Left renal pelvis (tissue), 4 donors: ENCODE measurements at places on chromosomes 3 and 15. TPM values are rescaled to one million over a fixed set of nuclear protein-coding genes. Genes with fewer than 3 reads are reported as not detected.

CAMK2N2 gene
- 0.48 TPM for polyA plus RNA-seq

TRH gene
- polyA plus RNA-seq: 0.43 TPM

- DNase-seq: no peak
These were observed 64.5 kb upstream of the MITF start for GRCh38 chr3:69674752-69675151.

KCNMB3 gene
- polyA plus RNA-seq: 6.8 TPM

- no peak for DNase-seq
These were observed 300.4 kb upstream of the ROPN1 start for GRCh38 chr3:124292329-124292728.

DNA sequence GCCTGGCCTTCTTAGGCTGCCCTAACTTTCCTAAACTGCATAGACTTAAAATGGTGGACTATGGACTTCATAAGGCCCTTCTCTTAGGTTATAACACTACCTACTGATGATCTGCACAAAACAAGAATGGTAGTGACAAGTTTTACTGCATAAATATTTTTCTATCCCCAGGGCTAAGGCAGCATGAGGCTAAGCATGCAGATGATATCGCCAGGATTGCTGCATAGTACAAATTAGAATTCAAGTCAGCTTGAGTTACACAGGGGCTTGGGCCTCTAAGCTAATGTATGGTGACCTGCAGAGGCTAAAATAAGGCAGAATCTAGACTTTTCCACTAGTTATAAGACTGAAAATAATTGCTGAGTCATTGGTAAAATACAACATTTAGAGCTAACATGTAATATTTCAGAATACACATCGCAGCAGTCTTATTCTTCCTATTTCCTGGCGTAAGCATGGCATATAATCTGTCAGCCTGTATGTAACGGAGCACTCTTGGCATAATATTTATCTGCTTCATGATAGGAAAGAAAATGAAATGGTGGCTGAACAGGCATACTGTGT, 15.3 kb upstream of the RBMS3 start:
- DNase-seq: no peak

GRCh38 chr3:165491487-165491886, 295.3 kb upstream of the SLITRK3 start:
- DNase-seq: no peak

- no peak for DNase-seq
These were observed 2.4 kb downstream of the GPR171 start for GRCh38 chr3:151200586-151200985.

GRCh38 chr15:98728082-98728810, 79.9 kb downstream of the IGF1R start:
- DNase-seq: no peak

- no peak for DNase-seq
These were observed 29.1 kb downstream of the RPL39L start for GRCh38 chr3:187110156-187110555.

NOX5 gene
- polyA plus RNA-seq: 0.54 TPM

AADAC gene
- 0.26 TPM for polyA plus RNA-seq

BCL6 gene
- 14.9 TPM for polyA plus RNA-seq

DNA sequence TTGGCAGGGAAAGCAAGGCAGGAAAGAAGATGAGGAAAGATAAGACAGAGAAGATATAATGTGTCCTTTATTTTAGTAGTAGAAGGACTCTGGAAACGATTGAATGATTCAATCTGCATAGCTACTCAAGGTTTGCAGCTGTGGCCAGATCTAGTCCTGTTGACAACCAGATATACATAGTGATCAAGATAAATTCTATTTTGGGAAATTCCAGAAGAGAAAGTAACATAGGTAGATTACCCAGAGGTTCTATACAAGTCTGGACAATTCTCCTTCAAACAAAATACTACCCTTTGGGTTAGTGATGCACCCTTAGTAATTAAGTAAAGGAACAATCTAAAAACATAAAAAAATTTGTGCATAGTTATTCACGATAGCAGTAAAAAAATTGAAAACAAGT, 9.4 kb downstream of the TERC start:
- no peak for DNase-seq

- DNase-seq: no peak
These were observed 25.4 kb downstream of the HES1 start for GRCh38 chr3:194161131-194162045.

- no peak for DNase-seq
These were observed 28.3 kb downstream of the CCDC32 start for GRCh38 chr15:40536501-40536900.

DNA sequence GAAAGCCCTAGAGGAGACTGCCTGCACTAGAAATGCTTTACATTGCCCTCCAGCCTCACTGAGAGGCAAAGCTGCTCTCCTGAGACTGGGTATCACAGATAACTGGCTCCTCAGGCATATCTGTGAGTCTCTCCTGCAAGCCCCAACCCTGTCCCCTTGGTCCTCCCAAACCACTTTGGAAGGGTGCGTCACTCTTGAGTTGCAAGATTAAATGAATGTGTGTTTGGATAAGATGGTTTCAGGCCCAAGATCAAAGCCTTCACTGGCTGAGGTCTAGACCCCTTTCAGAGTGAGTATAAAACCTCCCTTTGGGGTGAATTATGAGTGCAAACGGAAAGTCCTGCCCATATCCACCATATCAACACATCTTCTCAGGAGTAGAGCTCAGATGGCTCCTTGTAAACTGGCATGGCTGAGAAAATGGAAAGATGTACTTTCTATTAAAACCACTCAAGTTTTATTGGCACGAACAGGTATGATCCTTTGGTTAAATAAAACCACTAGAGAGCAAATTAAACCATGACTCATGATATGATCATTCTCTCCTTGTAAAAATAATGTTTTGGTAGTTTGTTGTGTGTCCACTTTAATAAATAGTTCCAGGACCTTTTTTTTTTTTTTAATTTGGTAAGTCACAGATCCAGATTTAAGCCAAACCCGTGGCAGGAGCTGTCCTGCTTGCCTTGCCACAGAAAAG, 164.0 kb downstream of the CHST2 start:
- no peak for DNase-seq

SLC30A4 gene
- 12.4 TPM for polyA plus RNA-seq

GRCh38 chr15:80492409-80492808, 88.2 kb downstream of the ARNT2 start:
- DNase-seq: no peak

GRCh38 chr15:89672221-89673164, 6.7 kb downstream of the PLIN1 start:
- DNase-seq: no peak

RGMA gene
- 9.5 TPM for polyA plus RNA-seq

DNA sequence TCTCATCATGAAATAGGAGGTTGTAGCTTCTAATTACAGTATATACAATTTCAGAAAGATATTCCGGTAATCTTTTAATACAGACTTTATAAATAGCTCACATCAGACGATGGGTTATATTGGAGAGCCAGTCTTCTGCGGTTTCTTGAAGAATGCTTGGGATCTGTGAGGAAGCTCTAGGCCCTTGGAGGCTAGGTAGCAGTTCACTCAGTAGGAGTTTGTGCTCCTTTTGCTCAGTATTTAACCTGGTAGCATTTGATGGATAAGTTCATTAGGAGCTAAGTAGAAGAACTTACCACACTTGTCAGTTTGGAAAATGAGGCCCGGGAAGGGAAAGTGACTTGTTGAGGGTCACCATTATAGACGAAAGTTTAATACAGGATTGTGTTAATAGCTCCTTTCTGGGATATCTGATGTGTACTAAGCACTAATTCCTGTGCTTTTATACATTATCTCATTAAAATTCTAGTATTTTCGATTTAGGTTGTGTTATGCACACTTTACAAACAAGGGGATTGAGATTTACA, 2.8 kb downstream of the FNDC3B start:
- no peak for DNase-seq

DNA sequence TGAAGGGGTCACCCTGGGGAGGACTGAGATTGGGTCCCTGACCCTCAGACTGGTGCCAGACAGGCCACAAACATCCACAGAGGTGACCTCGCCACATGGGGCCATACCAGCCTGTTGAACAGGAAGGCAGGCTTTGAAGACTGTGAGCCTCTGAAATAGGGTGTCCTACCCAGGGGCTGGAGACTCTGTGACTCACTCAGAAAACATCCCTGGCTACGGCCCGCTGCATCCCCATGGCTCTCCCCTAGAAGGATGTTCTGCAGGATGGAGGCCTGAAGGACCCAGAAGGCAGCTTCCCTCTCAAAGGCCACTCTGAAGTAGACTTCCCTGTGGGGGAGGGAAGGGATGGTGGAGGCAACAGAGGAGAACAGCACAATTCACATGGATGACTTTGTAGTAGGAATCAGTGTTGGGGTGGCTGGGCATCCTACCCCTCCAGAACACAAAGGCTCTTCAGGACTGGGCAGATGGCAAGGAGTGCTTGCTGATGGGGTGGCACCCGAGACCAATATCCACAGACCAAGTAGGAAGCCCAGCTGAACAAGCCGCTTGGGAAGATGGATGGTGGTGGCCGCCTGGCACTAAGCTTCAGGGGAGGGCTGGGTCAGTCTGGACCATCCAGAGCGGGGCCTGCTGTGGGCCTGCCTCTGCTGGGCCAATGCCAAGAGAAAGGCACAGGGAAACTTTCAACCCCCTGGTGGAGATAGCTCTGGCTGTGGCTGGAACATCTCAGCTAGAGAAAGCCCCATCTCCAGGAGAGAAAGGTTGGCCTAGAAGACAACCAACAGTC, 37.6 kb upstream of the DUSP7 start:
- no peak for DNase-seq

DNA sequence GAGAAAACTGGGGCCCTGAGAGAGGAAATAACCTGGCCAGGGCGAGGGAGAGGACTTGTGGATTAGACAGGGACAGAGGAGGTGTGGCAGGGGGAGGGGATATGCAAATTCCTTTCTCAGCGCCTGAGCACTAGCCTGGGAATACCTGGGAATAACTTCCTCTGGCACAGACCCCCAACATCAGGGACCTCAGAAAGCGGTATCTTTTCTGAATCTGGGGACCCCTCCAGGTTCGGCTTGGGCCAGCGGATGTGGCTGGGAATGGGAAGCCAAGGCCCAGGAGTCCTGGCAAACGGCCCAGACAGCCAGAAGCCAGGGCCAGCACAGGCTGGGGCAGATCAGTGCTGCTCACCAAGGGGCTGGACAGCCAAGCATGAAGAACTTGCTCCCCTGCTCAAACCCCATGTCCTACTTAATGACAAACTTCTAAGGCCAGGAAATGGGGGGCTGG, 9.2 kb upstream of the ACSBG1 start:
- DNase-seq: no peak

TAGLN3 gene
- polyA plus RNA-seq: 2.4 TPM

DNA sequence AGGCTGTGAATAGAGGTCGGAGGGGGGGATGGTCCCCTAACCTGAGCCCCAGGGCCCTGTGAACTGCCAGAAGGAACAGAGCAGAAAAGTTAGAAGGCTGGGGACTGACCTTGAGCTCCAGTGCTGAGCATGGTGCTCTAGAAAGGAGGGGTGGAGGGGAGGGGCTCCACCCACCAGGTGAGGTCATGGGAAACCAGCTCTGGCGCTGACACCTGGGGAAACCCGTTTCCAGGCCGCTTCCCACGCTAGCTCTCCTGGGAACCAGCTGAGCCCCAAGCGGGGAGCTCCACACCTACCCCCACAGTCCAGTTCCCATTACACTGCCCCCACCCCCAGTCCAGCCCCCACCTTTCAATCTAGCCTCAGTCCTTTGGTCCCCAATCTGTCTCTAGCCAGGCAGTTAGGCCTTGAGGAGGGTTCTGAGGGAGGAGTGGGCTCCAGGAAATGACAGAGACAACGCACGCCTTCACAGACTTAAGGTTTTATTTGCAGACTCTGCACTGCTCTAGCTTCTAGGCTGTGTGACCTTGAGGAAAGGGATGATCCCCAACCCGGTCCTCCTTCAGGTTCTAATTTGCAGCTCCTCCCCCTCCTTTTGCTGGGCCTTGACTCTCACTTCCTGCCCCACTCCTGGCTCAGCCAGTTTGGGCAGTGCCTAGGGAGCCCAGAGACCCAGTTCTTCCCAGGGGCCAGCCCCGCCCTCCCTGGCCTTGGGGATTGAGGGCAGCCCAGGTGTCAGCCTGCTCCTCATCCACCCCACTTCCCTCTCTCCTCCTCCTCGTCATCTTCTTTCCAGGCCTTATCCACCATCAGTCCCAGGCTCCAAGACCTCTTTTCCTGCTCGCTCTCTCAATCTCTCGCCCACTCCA, 2.1 kb downstream of the RHOV start:
- DNase-seq: no peak

GPR149 gene
- not detected for polyA plus RNA-seq

DNA sequence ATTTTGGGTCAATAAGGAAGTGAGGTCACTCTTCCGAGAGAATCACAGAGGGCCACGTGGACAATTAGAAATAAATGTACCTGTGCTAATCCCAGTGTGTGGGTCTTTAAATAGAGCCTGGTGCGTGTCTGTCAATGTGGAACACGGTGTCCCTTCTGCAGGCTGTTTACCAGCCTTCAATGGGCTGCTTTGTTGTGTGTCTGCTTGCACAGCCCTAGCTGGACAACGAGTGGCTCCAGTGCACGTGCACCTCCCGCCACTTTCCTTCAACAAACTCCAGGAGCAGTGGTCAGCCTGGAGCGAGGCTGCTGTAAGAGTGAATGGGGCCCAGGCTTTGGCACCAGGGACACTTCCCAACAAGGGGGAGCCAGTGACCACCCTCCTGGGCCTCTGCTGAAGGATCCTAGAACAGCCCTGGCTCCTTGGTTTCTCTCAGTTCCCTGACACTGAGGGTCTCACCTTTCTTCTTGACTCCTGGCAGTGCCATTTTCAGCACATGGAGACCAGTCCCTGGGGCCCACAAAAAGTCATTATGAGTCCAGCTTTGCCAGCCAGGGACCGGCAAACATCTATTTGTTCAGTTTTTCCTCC, 76.1 kb downstream of the ISG20 start:
- DNase-seq: no peak

DNA sequence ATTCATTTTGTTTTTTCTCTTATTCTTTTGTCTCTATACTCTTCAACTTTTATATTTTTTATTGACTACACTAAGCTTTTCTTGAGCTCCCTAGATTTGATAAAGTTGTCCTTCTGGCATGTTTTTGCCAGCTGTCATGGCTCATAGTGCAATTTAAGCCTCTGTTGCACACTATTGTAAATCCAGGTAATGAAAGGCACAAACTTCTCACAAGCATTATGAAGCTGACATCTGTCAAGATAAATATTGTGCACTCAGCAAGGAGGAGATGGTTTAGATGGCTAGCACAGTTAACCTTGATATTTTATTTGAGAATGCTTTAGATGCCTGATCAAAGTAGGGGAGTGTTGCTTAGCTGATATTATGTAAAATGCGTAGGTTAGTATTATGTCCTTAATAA, 1280.9 kb downstream of the NSUN3 start:
- DNase-seq: no peak

GRCh38 chr3:34260271-34261000, 462.0 kb downstream of the PDCD6IP start:
- peak; percentile 52 for DNase-seq

SLC9C1 gene
- 0.50 TPM for polyA plus RNA-seq

GRCh38 chr3:69082361-69082760, 2.2 kb upstream of the UBA3 start:
- no peak for DNase-seq
